ENCODE measurements at places on chromosomes 5 and 9.
A peak's percentile ranks its signal among the peaks of the same experiment; 100 is the strongest.

DNA sequence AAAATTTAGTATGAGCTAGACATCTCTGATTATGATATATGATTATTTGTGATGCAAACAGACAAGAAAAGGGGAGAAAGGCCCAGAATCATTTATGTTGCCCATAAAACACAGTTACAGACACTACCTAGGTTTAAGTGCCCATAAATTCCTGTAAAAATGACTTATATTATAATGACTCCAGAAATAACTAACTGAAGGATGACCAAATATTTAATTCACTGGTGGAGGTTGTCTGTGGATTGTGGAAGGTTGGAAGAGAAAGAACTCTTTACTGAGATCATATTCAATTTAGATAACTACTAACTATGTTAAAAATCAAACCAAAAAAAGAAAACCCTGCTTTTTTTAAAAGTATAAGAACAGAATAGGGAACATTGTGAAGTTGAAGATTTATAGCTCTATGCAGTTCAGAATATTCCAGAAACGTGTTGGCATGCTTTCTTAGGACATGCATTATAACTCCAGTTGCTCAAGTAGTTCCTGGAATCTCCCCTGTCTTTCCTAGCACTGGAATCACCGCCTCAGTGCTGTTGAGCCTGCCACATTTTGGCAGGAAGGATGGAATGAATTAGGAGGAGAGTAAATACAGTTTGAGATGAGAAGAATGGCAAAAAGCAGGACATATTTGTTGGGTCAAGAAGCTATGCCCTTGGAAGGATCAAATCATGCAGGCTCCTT, 72.0 kb upstream of the PAPPA start:
- DNase-seq, result no peak

DNA sequence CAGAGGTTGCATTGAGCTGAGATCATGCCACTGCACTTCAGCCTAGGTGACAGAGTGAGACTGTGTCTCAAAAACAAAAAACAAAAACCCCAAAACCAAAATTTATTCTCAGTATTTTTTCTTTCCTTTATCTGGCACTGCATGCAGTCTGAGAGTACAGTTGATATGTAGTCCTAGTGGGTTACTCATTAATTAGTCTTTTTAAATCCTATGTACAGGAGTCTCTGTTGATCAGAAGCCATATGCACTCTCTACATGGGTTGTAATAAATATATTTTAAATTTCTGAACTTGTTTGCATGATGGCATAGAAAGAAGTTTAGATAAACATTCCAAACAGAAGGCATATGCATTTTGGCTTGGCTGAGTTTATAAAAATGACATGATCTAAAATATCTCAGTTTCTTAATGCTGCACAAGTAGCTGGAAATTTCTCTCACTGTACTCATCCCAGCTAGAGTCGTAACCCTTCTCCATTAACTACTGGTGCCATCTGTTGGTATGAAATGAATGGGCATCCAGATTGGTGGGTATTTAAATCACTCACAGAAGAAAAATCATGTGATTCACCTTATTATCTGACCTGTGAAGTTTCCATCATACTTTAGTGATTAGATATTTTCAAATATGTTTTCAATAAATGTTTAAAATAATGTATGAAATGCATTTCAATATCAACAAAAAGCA, 284.8 kb downstream of the CTNND2 start:
- peak; percentile 67 for DNase-seq

GRCh38 chr5:169112016-169112415, 188.9 kb downstream of the SLIT3 start:
- peak; percentile 32 for DNase-seq

- DNase-seq, result no peak
Observed at GRCh38 chr9:108060175-108060574, 570.6 kb upstream of the KLF4 start.

DNA sequence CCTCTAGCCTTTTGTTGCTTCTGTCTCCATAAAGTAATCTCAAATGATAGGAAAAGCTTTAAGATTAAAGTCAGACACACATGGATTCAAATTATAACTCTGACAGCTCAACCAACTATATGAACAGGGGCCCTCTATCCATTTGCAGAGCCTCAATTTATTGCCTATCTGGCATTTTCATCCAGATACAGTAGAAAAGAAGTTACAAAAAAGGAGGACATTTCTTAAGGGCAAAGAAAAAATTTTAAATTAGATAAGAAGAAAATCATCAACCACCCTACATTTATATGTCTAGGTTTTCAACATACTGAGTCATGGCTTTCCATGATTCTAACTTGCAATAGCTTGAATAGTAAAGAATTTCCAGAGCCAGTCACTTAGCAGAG, 567.2 kb downstream of the CAAP1 start:
- no peak for DNase-seq

DNA sequence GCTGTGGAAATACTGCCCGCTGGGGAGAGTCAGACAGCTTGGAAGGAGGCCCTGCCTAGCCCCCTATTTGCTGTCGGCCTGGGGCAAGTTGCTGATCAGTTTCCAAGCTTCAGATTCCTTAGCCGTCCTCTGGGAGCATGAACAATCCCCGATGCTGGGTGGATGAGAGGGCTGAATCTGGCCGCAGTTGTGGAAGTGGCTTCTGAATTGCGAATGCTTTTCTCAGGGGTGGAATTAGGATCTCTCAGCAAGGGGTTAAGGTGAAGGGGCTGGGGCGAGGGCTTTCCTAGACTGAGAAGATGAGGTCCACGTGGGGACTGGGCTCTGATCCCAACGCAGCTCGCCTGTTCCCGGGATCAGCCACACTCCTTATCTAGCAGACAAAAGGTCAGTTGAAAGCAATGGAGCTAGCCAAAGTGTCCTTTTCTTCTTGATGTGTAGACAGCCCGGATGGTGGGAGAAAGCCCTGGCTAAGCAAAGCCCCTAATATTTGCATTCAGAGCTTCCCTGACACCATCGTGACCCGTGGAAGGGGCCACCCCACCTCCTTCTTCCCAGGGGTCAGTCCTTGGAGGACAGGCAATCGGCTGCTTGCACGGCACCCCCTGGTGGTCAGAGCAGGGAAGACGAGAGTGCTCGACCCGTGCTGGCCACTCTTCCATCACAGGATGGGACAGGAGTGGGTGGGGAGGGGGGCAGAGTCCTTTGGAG, 54.9 kb downstream of the COL15A1 start:
- DNase-seq, result peak; percentile 47

DNA sequence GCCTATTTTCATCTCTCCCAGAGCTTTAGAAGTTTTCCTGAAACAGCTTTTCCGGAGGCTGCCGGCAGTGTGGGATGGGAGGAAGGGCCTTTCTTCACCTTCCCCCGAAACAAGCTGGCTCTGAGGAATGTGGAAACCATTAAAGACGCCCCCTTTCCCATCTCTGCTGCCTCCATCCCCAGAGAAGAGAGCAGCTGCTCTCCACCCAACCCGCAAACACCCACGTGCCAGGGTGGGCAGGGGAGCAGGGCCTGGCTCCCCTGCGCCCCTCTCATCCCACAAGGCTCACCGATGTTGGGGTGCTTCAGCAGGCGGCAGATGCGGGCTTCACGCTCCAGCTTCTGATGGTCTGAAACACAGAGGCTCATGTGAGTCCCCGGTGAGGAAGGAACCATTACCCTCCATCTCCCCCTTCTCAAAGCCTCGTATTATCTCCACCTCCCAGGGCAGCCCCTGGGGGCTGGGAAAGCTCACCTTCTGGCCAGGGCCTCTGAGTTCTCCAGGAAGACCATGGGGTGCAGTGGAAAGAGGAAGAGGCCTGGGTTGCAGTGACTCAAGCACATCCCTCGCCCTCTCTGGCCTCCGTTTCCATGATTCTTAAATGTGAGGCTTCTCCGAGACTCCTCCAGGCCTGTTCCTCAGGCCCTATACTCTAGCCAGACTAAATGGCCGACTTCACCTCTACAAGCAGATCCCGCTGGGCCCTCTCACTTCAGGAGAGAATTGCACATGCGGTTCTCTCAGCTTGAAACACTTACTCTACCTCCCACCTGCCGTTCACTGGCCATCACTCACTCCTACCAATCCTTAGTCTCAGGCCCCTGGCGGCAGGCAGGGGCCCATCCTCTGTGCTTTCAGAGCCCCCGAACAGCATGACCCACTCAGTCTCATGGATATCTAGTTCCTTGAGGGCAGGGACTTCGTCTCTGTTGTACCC, 24.6 kb downstream of the CAMK2A start:
- DNase-seq, result no peak

GRCh38 chr5:9720361-9720760, 90.2 kb upstream of the TAS2R1 start:
- DNase-seq, result no peak

- no peak for DNase-seq
Observed at GRCh38 chr9:96500696-96501632, 51.0 kb downstream of the HABP4 start.

DNA sequence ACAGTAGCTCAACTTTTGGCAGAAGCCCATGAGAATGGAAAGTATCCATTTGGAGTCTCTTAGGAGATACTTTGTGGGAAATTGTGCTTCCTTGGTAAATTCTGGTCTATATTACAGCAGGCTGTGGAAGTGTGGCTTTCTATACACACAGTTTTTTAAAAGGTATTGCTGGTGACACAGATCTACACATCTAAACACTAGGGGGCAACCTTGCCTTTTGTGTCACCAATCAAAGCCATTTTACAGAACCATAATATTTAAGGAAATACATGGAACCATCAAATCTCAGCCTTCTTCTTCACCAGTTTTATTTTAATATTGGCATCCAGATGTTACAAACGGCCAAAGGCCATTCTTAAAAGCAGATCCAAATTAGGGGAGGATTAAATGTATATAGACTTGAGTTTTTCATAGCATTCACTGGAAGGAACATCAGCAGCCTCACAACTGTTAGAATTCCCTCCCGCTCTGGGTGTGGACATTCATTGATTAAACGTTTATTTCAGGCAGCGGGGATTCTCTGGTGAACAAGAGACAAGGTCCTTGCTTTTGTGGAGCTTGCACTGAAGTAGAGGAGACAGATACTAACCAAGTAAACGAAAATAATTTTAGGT, 132.4 kb upstream of the EPB41L4A start:
- DNase-seq, result peak; percentile 80

GRCh38 chr9:86557063-86557766, 203.0 kb upstream of the TUT7 start:
- no peak for DNase-seq

DNA sequence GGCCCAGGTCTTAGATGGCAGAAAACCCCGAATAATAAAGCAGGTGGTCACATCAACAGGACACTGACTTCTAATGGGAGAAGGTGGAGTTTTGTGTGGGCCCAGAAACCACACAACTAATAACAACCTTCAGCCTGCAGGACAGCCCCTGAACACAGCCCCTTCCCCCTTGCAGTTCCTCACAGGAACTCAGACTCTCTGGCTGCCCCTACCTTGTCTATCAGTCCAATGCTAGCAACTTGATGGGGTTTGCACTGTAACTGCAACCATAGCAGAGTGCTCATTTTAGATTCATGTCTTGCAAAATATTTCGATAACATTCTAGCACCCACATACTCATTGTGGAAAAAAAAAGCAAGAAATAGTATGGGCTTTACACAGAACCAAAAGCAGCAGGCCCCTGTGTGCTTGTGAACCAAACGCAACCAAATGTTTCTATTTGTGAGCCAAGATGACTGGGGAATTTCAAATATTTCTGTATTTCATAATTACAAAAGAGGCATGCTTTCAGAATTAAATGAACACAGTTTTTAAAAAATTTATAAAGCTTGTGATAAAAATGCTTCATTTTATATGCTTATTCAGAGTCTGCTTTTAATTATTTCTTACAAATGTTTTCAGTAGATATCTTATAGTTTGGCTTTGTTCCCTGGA, 62.7 kb upstream of the PDE4D start:
- no peak for DNase-seq

DNA sequence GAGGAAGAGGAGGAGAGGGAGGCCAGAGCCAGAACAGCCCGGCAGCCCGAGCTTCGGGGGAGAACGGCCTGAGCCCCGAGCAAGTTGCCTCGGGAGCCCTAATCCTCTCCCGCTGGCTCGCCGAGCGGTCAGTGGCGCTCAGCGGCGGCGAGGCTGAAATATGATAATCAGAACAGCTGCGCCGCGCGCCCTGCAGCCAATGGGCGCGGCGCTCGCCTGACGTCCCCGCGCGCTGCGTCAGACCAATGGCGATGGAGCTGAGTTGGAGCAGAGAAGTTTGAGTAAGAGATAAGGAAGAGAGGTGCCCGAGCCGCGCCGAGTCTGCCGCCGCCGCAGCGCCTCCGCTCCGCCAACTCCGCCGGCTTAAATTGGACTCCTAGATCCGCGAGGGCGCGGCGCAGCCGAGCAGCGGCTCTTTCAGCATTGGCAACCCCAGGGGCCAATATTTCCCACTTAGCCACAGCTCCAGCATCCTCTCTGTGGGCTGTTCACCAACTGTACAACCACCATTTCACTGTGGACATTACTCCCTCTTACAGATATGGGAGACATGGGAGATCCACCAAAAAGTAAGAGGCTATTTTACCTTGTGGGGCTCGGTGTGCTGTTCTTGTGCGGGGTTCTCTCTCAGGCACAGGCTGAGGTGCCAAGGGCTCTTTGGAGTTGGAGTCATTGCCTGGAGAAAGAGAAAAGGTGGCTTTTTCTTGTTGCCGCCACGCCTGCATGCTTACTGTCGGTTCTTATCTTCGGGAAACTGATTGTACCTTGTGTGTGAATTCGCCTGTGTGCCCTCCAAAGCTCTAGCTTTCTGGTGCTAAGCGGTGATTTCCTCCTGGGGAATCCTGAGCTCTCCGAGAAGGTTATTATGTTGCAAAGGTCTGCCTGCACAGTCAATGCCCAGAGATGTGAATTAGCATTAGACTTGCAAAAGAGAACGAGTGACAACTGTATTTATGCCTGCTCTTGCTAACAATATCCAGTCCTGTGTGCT, at the start of gene ISL1:
Gene ISL1 (plus strand): TSS at position 318 of the 991 bp plus-strand sequence. CDS start 224 bp downstream, at position 542.
- DNase-seq, result peak; percentile 53

DNA sequence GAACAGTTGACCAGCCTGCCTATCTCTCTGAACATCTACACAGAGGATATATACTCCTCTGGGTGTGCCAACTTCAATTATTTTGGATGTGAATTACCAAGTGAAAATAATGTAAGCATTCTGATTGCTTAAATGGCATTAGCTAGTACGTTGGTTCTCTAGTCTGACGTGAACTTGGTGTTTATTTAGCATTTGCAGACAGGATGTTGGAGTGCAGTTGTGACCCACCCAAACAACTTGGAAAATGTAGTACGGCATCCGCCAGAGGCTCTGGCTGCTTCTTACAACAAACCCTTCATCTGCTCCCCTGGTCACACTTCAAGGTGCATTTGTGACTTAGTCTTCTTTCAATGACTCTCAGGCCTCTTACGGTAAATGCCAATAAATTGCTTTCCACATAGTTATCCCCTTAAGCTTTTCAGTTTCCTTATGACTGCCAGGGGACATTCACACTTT, 616.6 kb downstream of the PDE4D start:
- no peak for DNase-seq

Data from putamen (tissue), 1 donor.